ENCODE measurements at places on chromosomes 16 and 17.

- no peak for DNase-seq
Observed at GRCh38 chr17:29621751-29622194, 939 bp downstream of the CORO6 start.

DNA sequence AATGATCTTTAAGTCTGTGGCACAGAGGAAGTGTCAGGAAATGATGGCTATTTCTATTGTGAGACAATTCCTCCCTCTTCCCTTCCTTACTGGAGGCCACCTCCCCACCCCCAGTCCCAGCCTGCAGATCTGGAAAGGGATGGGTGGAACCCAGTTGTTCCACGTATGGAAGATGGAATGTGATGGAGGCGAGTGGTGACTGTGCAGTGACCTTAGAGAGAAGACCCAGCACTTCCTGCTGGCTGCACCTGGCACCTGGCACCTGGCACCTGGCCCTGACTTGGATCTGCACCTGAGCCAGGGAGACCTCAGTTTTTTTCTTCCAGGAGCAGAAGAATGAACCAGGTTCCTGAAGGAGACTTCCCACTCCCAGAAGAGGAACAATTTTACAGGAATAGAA lies 33.0 kb upstream of the TMC5 start:
- no peak for DNase-seq

DNA sequence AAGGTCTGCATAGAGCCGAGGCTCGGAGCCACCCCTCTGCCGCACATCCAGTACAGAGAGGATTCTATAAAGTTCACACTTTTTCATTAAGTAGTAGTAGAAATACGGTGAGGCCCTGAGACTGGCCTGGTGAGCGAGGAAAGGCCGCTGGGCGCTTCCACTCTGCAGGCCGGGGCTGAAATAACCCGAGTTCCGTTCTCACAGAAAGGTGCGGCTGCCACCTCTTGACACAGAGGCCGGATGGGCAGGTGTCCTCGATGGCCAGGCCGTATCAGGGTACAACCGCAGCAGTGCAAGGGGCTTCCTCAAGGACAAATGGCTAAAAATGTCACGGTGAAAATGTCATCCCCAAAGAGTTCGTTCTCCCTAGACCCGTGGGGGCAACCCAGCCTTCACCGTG lies 770 bp upstream of the PCYT2 start:
- DNase-seq, result no peak

GRCh38 chr17:43952351-43952723 lies 1.4 kb downstream of the PYY start:
- DNase-seq, result no peak

DNA sequence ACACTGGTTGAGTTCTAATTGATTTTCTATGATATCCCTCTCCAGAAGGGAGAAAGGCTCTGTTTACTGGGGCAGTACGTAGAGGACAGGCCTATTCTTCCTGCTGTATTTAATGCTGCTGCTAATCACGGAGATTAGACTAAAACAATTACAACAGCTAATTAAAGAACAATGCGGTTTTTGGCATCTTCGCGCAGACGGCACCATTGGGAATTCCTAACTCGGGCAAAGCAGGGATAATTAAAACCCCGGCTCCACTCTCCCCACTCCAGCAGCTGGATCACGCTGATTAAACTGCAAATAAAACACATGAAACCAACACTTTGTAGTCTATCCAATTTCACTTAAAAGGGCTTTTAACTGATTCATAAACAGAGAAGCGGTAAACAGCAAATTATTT lies 147.6 kb downstream of the XYLT1 start:
- no peak for DNase-seq

DNA sequence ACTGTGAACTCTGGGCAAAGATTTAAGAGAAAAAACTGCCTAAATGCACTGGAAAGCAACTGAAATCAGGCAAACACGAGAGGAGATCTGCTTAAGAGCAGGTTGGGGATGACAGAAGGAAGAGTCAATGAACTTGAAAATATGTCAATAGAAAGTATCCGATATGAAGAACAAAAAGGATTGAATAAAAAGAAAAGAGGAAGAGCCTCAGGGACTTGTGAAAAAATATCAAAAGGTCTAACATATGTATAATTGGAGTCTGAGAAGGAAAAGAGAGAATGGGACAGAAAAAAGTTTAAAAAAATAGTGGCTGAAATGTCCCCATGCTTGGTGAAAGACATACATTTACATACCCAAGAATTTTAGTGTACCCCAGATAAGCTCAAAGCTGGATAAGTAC lies 195.5 kb downstream of the COPRS start:
- DNase-seq, result no peak

All from suppressor macrophage (primary cell).